ENCODE measurements at places on chromosomes 12 and 14. TPM values are rescaled to one million over a fixed set of nuclear protein-coding genes. Genes with fewer than 3 reads are reported as not detected.

The INSM2 gene
- not detected for total RNA-seq

The CD9 gene
- total RNA-seq, result 615 TPM

The RPGRIP1 gene
- total RNA-seq, result not detected

The GALNT6 gene
- 5.0 TPM for total RNA-seq

The CCDC198 gene
- total RNA-seq, result 0.53 TPM

The TAS2R19 gene
- total RNA-seq, result 6.0 TPM
